ENCODE measurements at places on chromosomes 16 and 17.
A peak's percentile ranks its signal among the peaks of the same experiment; 100 is the strongest.

- DNase-seq = no peak
Observed at GRCh38 chr17:53100126-53100525, 722.6 kb upstream of the KIF2B start.

DNA sequence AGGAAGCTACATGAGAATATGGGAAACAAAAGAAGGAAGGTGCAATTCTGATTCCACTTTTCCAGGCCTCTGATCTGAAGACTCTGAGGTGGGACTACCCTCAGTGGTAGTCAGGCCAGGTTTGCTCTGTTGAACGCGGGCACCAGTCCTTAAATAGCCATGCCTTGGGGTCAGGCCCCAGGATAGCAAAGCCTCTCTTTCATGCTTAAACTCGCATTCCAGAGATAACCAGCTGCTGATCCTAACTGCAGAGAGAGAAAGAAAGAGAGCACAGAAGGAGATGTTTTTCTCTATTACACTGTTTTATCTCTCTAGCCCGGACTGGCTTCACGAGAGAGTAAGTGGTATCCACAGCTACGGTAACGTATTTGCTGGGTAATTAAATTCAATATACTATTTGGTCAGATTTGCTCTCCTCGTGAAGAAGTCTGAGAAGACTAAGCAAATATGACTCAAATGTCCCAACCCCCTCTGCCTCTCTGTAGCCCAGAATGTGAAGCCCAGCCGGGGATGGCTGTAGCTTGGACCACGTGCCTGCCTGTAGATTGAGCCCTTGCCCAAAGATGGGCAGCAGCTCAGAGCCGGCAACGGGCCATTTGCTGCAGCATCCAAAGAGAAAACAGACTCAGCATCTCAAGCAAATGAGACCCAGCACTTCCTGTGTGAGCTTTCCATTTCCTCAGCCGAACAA, 122.2 kb downstream of the SMG6 start:
- peak; percentile 97 for DNase-seq

DNA sequence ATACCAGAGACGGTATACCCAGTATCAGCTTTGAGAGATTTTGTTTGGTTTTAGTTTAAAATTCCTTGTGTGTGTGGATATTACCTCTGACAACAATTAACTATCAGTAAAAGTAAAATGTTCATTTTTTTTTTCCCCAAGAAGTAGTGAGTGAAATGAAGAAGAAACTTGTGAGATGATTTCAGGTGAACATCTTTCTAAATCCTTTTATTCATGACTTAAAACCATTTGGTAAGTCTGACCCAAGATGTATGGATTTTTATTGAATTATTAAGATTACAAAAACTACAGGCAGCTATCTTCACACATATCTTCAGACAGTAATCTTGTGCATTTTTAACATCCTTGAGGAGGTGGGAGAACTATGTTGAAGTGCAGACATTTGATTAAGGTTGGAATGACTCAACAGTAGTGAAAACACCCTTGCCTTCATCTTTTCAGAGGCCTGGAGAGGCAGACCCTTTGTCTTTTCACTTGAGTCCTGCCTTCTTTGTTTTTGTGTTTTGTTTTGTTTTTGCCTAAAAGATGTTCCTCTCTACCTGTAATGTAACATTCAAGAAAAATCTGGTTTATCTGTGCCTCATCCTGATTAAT, 240.3 kb upstream of the TBX2 start:
- DNase-seq = peak; percentile 33

- no peak for DNase-seq
Observed at GRCh38 chr17:66789093-66789492, 45.8 kb upstream of the CACNG5 start.

- DNase-seq = no peak
Observed at GRCh38 chr16:57616876-57617275, 11.6 kb upstream of the ADGRG1 start.

GRCh38 chr17:177155-177554, 4.3 kb downstream of the DOC2B start:
- DNase-seq = no peak

DNA sequence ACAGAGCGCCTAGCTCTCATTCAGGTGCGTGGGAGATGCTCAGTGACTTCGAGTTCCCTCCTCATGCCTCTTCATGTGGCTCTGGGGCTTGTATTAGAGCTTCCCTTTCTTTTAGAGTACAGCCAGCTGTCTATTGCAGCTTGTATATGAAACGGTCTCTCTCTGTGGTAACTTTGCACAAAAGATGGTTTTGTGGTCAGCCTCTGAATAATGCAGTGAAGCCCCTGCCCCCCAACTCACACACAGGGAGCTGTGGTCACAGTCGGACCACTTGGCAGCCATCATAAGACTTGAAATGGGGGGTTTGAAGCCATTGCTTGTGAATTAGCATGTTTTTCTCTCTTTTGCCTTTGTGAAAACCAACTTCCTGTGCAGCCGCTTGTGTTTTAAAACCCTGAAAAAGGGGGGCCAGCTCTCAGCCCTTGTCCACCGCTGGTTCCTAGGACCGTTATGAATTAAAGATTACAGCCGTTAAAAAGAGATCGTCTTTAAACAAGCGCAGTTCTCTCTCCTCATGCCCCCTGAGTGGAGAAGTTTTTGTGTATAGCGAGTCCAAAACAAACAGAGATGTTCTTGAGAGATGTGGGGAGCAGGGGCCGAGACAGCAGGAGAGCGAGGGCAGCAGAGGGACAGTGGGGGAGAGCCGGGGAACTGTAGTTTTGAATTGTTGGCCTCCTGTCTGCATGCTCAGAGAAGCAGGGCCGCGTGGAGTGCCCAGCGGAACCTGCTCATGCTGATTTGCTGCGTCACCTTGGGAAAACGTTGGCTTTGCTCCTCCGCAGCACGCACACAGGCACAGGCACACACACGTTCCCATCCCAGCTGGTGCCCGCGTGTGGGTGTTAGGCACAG, 199.0 kb downstream of the MSI2 start:
- DNase-seq = peak; percentile 33

- peak; percentile 21 for DNase-seq
Observed at GRCh38 chr16:86222547-86222946, 287.8 kb upstream of the FOXF1 start.

GRCh38 chr17:40451420-40451819, 8.2 kb downstream of the IGFBP4 start:
- peak; percentile 73 for DNase-seq

- peak; percentile 77 for DNase-seq
Observed at GRCh38 chr17:21452377-21453143, 76.4 kb downstream of the KCNJ12 start.

- no peak for DNase-seq
Observed at GRCh38 chr16:85935391-85935973, 36.5 kb downstream of the IRF8 start.

- DNase-seq = no peak
Observed at GRCh38 chr17:79154951-79155585, 80.4 kb downstream of the ENGASE start.

DNA sequence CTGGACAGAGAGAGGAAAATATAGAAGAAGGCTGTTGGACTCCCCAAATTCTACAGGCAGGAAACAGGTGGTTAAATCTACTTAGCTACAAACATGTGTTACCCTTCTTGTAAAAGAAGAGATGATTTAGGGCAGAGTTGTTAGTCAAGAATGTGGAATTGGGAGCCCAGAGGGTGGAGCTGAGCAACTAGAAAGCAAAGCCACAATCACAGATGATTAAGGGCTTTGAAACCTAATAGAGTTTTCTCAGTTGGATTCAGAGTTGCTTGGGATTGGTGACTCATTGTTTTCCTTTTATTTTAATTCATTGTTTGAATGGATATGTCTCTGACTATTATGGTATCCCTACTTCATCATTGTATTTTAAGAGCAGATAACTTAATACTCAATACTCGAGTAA, 6.2 kb downstream of the ACSM5 start:
- peak; percentile 10 for DNase-seq

DNA sequence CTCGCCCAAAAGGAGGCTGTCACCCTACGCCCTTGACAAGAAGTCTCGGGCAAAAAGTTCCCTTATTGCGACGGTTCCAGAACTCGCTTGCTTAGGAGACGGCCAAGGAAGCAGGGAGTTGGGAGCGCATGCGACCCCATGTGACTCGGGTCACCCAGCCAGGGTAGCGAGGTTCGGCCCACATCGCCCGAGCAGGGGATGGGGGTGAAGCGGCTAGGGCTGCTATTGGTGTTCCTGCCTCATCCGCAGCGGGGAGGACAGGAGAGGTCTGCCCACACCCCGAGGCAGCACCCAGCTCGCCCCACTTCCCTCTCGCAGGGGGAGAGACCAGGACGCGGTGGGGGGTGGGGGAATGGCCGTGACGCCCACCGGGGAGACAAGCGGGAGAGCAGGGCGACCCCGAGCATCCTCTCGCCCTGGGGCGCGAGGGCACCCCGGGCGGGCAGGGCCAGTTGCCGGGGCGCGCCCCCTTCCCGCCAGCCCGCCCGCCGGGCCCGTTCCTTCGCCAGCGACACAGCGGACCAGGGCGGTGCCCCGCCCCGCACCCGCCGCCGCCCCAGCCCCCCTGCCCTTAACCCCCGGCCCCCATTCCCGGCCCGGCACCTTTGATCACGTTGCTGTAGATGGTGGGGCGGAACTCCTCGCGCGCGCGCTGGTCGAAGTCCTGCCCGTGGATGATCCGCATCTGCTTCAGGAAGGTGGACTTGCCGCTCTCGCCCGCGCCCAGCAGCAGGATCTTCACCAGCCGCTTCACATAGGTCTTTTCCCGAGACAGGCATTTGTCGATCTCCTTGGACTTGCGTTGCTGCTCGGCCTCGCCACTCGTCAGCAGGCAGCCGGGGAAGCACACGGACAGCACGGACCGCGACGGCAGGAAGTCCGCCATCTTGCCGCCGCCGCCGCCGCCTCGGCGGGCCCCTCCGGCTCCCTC, 567 bp downstream of the GNA13 start:
- DNase-seq = peak; percentile 50

DNA sequence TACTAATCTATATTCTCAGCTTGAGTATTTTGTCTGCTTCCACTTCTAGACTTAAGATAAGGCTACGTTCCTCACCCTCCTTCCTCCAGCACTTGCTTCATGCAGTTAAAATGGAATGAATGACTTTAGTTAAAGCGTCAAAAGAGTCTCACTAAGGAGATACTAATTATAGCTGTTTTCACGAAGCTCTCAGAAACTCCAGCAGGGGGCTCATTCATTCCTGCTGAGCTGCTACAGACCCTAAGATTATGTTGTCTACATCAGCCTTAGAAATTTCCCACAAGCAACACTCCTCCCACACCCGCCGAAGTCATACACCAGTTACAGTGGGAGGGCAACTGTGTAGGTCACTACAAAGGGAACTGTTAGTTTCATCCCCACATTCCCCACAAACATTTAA, 57.0 kb upstream of the KIFC3 start:
- peak; percentile 44 for DNase-seq

DNA sequence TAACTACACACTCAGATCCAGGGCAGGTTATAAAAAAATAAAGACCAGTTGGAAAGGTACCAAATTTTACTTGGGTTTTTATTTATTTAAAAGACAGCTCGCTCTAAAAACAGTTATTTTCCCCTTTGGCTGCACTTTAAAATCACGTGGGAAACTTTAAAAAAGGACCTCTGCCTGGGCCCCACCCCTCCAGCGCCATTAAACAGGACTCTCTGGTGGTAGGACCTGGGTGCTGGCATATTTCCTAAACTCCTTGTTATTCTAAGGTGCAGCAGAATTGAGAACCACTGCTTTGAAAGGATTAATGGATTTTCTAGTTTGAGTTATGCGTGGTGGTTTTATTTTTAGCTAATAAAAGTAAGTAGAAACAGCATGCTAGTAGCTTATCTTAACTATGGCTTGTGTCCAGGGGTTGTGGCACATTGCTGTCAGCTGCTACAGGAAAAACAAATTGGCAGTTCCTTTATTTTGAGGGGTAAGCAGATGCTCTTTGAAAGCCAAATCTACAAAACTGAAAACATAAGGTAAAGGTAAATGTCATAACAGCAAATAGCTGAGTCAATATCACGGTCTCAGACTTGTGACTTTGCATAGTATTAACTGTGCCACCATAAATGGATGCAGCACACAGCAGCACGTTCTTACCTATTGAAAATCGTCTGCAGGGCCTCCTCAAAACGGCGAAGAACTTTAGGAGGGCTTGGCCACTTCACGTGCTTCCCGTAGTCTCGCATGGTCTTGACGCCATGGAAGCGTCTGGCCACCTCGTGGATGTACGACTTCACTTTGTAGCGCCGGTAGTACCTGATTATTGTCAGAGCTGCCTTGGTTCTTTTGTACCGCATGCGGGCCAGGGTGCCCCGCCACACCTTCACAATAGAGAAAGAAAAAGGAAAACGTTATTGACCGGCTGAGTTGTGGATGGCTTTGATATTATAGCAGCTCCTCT, 172.0 kb downstream of the CDK5R1 start:
- DNase-seq = no peak

DNA sequence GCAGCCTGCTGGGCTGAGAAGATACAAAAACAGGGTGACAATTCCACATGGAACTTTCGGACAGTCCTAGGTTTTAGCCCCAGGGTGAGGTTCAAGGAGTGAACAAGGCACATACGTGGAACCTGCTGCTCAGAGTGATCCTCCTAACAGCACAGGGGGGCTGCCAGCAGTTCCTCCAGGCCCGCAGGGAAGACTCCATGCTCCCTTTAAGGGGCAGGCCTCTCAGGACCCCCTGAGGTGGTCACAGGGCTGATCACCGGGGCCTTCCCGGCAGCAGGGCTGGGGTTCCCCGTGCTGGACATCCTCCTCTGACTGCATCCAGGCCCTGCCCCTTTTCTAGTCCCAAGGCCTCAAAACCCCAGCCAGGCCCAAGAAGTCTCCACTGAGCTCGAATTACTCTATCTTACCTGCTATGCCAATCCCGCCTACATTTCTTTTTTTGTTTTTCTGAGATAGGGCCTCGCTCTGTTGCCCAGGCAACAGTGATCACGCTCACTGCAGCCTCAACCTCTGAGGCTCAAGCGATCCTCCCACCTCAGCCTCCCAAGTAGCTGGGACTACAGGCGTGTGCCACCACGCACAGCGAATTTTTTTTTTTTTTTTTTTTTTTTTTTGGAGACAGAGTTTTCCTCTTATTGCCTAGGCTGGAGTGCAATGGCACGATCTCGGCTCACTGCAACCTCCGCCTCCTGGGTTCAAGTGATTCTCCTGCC, 10.4 kb downstream of the CANT1 start:
- no peak for DNase-seq

- no peak for DNase-seq
Observed at GRCh38 chr16:318628-319027, 33.9 kb downstream of the AXIN1 start.

- no peak for DNase-seq
Observed at GRCh38 chr16:8644211-8645140, 23.0 kb downstream of the METTL22 start.

- DNase-seq = no peak
Observed at GRCh38 chr17:34930283-34930682, 31.0 kb downstream of the CCT6B start.

DNA sequence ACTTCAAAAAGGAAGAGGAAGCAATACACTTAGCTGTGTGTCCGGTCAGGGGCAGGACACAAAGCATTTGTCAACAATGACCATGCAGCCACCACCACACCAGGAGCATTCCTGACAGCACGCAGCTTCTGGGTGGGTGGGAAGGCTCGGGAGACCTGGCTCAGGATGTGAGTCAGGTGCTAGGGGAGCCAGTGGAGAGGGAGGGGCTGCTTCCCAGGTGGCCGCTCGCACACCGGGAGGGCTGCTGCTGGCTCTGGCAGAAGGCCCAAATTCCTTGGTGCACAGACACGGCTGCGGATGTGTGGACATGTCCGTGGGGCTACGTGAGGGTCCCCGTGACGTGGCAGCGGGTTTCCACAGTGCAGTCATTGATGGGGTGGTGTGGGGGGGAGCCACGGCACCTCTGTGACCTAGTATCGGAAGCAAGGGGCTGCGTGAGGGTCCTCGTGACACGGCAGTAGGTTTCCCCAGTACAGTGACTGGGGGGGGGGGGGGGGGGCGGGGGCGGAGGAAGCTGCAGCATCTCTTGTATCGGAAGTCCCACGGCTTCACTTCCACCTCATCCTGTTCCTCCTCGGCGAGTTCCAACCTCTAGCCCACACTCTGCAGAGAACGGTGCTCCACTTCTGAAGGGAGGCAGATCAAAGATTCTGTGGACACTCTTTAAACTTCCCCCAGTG, 112.8 kb downstream of the ZNF778 start:
- peak; percentile 45 for DNase-seq

All from fibroblast of skin of back (primary cell).